Kasumi-1 (cell line): ENCODE measurements at places on chromosomes 7 and 10.
A peak's percentile ranks its signal among the peaks of the same experiment; 100 is the strongest.

GRCh38 chr7:142782922-142783900 lies 12.4 kb downstream of the PRSS2 start:
- DNase-seq, result peak; percentile 96

DNA sequence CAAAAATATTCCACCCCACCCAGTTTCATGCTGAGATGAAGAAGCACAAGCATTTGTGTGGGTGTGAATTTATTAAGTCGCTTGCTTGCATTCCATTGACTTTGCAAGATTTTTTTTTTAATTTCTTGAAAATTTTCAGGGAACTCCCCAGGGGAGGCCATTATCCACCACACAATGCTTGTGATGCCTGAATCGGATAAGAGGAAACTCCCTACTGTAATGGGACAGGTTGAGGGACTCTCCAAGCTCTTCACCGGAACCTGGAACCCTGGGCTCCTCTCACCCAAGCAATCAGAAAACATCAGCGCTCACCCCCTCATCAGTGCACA lies 153.6 kb upstream of the ZMIZ1 start:
- DNase-seq, result no peak

- DNase-seq, result no peak
These were observed 22.3 kb upstream of the TMEM26 start for GRCh38 chr10:61475449-61475873.

DNA sequence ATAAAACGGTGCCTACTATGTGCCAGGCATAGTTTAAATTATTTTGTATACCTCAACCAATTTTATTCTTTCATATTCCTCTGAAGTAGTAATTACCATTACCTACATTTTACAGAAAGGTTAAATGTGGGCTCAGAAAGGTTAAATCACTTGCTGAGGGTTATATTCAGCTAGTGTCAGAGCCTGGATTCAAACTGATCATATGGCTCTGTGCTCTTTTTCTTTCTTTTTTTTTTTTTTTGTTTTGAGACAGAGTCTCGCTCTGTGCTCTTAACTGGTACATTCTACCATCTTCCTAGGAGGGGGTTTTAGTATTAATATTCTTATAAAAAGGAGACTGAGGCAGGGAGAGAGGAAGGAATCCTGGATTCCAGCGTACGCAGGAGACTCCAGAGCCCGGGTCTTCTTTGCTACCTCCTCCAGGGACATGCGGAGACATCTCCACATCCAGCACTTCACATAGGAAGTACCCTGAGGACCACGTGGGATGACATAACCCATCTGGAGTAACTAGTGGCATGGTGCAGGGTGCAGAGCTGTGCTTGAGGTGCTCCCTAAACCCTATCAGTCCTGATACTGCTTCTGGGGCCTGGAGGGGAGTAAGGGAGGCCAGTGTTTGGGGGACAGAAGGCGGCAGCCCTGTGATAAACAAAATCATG lies 29.6 kb upstream of the ATXN7L1 start:
- no peak for DNase-seq

DNA sequence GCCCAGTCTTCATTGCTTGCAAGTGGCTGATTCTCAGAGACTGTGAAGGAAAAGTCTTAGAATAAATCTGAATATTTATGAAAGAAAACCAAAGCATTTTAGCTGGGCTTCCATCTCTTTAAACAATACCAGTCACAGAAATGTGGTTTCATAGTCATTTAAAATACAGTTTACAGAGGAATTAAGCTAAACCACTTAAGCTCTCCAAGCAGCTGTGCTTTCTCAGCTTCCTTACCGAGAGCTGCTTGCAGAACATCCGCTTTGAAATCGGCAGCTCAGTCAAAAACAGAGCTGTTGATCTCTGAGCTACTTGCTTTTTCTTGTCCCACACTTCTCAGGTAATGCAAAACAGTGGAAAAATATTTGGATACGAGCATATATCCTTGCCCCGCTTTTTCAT lies 134.5 kb downstream of the DYNC1I1 start:
- DNase-seq, result no peak

DNA sequence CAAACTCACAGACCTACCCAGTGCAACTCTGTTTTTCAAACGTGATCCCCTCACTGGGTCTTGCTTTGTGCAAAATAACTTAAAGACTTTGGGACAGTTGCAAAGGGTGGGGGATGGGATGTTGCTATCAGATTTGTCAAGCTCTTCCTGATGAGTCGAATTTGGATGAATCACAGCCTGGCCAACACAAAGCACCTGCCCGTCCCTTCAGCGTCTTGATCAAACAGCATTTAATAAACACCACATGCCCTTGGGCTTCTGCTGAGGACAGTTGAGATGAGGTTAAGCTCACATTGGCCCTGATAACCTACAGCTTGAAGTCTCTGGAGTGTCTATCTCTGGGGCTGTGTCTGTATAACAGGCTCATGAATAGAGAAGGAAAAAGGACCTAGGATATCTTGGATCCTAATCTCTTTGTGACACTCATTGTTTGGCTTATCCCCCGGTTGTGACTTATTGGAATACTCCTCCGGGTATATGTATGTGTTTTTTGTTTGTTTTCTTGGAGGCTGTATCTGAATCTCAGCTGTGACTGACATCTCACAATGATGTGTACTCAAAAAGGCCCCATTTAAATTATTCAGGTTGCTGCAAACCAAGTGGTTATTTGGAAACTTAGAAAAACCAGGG lies 132.6 kb upstream of the NAMPT start:
- no peak for DNase-seq

DNA sequence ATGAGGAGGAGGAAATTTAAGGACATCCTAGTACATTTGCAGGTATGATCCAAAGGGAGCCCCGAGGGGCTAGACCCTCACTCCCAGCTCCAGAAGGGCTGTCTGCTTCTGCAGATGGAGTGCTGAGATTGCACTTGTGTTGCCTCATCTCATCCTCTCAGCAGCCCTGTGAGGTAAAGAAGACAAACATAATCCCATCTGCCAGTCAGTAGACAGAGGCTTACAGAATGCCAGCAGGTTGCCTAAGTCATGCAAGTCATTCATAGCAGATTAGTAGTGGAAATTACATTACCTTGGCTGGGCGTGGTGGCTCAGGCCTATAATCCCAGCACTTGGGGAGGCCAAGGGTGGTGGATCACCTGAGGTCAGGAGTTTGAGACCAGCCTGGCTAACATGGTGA lies 45.4 kb downstream of the BLVRA start:
- DNase-seq, result no peak

DNA sequence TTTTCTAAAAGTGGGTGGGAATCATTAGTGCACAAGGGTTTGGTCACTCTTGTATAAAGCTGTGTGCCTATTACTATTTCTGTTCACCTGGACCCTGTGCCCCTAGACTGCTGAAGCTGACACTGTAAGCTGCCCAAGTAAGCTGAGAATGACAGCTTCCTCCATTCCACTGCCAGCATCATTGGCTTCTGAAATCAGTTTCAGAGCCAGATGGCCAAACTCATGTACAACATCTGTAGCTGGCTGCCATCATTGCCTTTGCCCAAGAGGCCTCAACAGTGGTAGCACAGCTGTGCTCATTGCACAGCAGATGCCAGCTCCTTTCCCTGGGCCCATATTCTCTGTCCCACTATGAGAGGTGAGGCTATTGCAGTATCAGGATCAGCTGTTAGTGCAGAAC lies 165.7 kb downstream of the CPEB3 start:
- DNase-seq, result no peak

- DNase-seq, result no peak
These were observed 124.5 kb upstream of the FAM20C start for GRCh38 chr7:67661-68395.

DNA sequence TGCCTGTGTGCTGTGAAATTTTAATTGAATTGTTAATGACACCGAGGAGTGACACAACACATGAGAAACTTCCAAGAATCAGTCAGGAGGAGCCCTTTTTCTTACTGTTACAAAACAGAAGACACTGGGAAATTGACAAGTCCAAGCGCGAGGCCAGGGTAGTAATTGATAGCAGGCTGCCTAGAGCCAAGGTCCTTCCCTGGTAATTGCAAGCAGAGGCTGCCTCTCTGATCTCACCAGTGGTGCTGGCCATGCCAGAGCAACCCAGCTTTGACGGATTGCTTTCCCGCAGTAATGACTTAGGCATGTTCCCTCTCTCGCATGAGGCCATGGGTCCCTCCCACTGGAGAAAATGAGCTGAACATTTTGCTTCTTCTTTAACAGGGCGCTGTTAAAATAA lies 111.5 kb downstream of the LRMDA start:
- DNase-seq, result no peak

- DNase-seq, result no peak
These were observed 146.0 kb downstream of the CCDC201 start for GRCh38 chr7:45726883-45727282.

- DNase-seq, result peak; percentile 67
These were observed 19.9 kb downstream of the SPAG6 start for GRCh38 chr10:22365233-22365632.
